ENCODE measurements at places on chromosomes 13 and 19.
A peak's percentile ranks its signal among the peaks of the same experiment; 100 is the strongest.

- DNase-seq, result no peak
Observed at GRCh38 chr13:66748712-66749111, 481.4 kb downstream of the PCDH9 start.

DNA sequence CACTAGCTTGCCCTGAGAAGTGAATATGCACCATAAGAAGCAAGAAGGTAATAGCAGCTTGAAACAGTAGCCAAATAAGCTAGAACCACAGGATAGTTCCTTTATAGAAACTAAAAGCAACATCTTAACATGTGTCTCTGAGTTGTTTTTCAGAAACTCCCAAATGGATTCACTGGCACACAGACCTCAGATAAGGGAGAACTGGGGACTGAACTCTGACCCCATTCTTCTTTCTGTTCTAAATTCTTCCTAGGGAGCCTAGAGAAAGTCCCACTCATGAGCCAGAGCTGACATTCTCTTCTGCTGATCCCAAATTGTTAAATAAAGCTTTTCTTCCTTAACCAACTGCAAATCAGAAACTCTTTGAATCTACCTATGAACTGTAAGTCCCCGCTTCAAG lies 146.1 kb downstream of the PCDH9 start:
- DNase-seq, result no peak

DNA sequence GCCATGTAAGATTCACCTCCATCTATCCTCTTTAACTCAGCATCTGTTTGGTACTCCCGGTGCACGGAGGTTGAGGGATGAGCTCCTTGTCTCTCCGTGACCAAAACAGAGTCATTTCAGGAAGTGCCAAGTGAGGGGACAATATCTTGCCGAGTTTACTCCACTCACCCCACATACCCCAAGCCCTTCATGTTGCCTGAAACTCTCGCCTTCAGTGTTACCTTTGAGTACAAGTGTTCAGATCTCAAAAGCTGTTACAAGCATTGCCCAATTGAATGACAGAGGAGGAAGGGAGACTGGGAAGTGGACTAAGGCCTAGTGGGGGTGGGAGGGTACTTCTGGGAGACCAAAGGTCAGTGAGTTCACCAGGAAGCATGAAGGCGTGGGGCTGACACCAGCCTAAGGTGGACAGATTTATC lies 6.0 kb upstream of the SIGLEC12 start:
- no peak for DNase-seq

- DNase-seq, result no peak
Observed at GRCh38 chr19:16593181-16593580, 21.0 kb upstream of the SLC35E1 start.

- DNase-seq, result no peak
Observed at GRCh38 chr19:39111593-39112199, 13.9 kb upstream of the PAK4 start.

GRCh38 chr13:33138441-33138840 lies 122.2 kb downstream of the KL start:
- no peak for DNase-seq

- DNase-seq, result no peak
Observed at GRCh38 chr19:6417713-6418561, 6.7 kb downstream of the KHSRP start.

DNA sequence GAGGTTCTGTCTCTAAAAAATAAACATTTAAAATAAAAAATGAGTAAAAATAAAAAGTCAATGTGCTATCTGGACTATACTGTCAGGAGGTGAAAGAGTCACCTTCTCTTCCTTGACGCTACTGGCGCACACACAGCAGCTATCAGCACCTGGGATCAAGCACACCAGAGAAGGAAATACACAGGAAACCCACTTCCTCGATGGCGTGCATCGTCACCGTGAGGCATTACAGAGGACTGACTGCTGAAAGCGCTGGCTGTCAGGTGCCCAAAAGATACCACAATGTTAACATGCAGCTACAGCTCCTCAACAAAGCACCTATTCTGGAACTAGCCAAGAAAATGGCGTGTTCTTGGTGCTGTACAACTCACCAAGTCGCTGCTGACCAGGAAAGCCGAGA lies 6.1 kb downstream of the SLC35E1 start:
- DNase-seq, result no peak

DNA sequence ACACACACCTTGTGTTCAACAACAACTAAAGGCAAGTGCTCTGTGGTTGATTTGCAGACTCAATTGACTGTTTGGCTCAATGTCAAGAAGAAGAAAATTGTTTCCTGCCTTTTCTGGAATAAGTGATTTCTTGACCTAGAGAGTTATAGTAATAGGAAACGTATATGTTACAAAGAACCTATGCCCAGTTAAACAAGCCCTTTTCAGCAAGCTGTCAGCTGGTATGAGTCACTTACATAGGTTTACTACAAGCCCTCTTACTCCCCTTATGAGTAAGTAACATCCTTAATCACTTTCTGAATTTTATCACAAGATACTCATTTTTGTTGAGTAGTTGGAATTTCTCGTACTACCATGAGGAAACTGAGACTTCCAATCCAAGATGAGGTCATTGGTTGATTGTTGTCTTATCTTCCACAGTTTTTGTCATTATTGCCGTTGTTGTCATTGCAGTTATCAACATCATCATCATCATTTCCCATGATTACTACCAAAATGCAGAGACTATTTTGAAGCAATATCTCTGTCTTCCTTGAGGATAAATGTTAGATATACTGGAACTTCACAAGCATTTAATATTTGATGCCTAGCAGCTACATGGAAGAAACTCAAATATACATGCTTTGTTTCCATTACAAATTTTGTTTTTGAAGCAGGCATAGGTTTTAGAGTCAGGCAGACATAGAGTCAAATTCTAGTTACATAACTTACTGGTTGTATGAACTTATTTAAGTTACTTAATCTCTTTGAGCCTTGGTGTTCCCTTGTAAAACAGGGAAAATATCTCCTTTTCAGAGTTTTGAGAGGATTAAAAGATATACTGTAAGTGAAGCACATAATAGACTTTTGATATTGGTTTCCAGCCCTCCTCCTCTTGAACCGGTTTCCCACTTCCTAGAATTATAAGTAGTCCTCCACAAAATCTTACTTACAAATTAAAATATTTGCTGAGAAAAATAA lies 106.0 kb downstream of the RAP2A start:
- no peak for DNase-seq

DNA sequence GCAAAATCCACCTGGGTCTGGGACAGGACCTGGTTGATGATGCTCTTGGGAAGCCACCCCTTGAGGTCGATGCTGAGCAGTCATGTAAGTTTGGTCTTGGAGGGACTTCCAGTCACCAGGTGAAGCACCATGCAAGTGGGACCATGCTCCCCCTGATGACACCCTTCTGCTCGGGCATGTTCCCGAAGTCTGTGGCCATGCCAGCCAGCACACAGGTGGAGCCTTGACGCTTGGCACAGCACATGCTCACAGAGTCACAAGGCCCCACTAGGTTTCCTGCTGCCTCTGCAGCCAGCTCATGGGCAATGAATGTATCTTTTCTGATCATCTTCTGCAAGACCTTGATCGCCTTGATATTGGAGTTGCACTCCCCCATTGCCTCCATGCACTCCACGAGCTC lies 1920.2 kb downstream of the PCDH9 start:
- no peak for DNase-seq

DNA sequence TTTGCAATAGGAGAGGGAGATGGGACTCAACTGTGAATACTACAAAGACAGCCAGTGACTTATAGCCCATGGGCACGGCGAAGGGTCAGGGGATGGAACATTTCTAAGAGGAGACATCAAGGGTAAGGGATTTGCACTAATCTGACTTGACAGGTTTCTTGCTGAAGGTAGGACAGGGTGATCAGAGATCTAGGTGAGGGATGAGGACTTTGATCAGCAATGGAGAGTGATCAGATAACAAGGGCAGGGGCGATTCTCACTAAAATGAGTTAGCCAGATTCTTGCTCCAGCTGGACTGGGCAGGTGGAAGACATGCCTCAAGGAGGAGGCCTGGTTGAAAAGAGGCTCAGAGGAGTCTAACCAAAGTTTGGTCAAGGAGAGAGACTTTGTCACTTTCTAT lies 209.2 kb downstream of the SLC7A1 start:
- DNase-seq, result no peak

DNA sequence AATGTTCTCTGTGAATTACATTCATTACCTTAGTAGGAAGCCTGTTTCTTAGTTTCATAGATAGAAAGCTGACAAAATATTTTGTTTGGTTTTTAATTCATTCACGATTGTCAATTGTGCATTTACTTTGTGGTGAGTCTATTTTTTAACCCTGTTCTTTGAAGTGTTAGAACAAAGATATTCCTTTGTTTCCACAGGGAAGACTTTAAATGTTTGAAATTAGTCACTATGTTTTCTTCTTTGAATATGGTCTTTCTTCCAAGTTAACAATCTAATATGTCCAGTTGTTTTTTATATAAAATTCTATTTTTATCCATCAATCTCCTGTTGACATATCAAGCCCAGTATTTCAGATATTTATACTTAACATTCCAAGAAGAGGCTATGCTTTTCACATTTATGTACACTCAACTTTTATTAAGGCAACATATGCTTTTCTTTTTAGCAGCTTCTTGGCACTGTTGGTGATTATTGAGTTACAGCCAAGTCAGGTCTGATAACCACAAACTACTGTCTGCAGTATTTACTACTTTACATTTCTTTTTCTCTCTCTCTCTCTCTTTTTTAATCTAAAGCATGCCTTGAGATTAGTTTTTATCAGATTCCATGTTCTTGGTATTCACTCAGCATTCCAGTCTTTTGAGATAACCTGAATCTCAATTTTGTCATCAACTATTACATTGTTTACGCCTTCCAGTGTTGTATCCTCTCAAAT lies 812.8 kb upstream of the SLC10A2 start:
- DNase-seq, result no peak

- DNase-seq, result no peak
Observed at GRCh38 chr19:2087621-2088100, 8.5 kb downstream of the MOB3A start.

- no peak for DNase-seq
Observed at GRCh38 chr19:49988433-49988832, 27.5 kb upstream of the SIGLEC11 start.

GRCh38 chr19:30448386-30449077 lies 76.3 kb downstream of the ZNF536 start:
- DNase-seq, result no peak

- DNase-seq, result peak; percentile 31
Observed at GRCh38 chr19:48975947-48976847, 11.1 kb downstream of the FTL start.

DNA sequence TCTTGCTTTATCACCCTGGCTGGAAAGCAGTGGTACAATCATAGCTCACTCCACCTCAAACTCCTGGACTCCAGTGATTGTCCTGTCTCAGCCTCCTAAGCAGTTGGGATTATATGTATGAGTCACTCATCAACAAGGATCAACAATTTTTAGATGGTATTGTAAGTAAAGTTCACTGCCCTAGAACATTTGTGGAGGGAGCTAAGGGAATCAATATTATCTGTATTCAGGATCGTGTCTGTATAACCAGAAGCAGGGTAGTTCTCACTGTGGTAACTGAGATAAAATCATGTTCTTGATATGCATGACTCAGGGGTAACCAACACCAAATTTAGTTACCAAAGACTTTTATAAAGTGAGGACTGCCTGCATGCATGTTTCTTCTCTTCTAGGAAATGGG lies 27.0 kb downstream of the ZMYM5 start:
- no peak for DNase-seq

DNA sequence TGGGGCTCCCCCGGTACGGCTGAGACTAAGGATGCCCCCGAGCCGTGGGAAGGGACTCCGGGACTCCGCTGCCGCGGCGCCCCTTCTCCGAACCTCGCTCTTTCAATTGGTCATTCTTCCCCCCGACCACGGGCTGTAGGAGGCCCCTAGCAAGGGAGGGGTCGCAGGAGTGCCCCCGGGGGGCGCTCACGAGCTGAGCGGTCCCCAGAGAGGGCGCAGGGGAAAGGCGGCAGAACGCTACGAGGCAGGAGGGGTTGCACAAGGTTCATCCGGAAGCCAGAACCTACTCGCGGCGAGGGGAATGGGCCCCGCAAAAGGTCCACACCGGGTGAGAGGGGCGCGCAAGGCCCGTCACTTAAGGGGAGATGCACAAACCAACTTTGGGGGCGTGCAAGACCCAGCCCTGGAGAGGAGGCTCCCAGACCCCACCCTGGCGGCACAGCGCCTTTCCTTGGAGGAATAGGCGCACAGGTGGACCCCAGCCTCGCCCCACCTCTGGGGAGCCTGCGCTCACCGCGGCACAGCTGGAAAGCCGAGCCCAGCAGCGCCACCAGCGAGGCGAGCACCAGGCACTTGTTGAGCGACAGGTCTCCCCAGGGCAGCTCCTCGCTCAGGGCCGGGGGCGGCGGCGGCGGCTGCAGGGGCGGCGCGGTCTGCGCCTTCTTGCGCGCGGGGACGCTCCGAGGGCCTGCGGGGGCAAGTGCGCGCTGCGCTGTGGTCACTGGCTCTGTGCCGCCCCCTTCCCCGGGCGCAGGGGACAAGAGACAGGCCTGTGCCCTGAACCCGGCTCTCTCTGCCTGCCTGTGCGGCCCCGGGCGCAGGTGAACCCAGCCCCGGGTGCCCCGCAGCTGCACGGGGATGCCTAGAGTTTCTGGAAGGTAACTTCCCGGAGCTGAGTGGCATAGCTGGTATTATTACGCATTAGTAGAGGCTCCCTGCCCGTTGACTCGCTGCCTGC lies 2.8 kb downstream of the JSRP1 start:
- peak; percentile 18 for DNase-seq

GRCh38 chr19:51009061-51009891 lies 7.9 kb upstream of the KLK8 start:
- no peak for DNase-seq

- no peak for DNase-seq
Observed at GRCh38 chr13:113786262-113786841, 27.3 kb downstream of the TMEM255B start.

- DNase-seq, result no peak
Observed at GRCh38 chr19:10747271-10747670, 29.4 kb downstream of the DNM2 start.

DNA sequence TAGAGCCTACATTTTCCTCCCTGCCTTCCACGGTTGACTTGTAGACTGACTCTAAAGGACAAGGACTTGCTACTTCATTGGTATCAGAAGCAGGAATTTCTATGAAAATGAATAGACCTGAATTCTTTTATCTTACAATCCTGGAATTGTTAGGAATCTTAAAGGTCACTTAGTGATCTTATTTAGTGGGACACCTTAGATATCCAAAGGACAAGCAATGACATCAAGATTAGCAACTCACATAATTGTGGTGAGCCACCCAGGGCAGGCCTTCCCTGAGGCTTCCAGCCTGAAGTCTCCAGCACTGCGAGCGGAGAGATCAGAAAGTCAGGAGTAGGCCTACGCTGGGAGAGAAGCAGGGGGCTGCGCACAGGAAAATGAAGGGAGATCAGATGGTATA lies 37.8 kb downstream of the KLF5 start:
- no peak for DNase-seq

Measured in hematopoietic multipotent progenitor cell treated with erythropoietin and hydrocortisone succinate and interleukin-3 and kit ligand, for 17 days (in vitro differentiated cells).